ENCODE measurements at places on chromosomes 11 and 22.
A peak's percentile ranks its signal among the peaks of the same experiment; 100 is the strongest.

DNA sequence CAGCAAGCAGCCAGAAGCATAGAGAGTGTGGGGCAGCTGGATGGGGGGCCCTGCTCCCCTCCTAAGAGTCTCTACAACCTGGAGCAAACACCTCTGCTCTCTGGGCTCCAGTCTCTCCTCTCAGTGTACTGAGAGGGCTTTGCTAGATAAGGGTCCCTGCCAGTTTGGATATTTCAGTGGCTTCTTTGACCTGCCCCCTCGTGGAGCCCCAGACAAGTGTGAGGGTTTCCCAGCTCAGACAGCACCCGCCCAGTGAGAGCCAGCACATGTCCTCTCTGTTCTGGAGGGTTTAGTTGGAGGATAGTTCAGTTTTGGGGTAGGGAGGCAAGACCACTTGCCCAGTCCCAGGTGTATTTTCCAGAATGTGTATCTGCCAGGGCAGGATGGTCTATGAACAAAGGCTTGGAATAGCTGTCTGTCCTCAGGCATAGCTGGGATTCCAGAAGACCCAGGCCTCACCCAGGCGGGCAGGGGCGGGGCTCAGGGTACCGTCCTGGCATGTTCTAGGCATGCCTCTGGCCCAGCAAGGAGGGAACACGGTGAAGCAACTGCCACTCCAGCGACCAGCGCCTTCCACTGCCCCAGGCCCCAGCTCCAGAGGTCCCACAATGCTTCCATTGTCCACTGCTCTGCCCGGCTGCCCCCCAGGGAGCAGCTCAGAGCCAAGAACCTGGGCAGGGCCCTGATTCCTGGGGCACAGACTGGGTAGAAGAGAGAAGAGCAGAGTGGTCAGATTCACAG lies 7.5 kb upstream of the MICALL1 start:
- DNase-seq = peak; percentile 57

- no peak for DNase-seq
Measured at GRCh38 chr11:73715541-73715940, 45.3 kb downstream of the RAB6A start.

- DNase-seq = no peak
Measured at GRCh38 chr22:37254209-37254866, 10.3 kb upstream of the RAC2 start.

DNA sequence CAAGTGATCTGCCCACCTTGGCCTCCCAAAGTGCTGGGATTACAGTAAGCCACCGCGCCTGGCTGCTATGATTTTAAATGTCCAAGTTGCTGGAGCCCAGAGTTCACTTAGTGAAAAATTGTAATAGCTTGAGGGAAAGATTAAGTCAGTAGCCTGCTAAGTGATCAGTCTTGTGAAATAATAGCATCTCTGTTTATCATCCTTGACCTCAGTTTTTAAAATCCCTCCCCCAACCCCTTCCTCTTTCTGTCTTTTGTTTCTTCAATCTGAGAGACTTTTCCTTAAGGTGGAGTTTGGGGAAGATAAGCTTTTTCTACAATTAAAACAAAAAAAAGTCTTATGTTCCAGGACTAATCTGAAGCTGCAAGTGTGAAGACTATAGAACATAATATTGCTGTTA lies 6.4 kb downstream of the HIPK3 start:
- no peak for DNase-seq

DNA sequence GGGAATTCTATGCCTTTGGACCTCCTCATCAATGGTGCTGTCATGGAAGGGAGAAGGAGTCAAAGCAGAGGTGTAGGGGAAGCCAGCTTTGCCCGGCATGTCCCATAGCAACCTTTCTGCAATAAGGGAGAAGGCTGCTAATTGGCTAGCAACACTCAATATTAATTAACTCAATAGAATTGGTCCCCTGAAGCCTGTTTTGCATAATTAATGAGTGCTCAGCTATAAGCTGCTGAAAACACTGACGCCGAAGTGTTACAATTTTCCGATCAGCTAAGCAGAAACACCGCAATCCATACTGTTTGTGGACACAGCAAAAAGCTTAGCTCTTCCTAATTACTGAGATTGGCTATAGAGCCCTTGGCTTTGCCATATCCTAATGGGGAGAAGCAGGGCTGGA lies 245.0 kb downstream of the CSNK2A3 start:
- no peak for DNase-seq
